ENCODE measurements at places on chromosomes 6 and 20.

GRCh38 chr20:12354725-12355124 is 437.0 kb downstream of the BTBD3 start:
- DNase-seq: no peak

DNA sequence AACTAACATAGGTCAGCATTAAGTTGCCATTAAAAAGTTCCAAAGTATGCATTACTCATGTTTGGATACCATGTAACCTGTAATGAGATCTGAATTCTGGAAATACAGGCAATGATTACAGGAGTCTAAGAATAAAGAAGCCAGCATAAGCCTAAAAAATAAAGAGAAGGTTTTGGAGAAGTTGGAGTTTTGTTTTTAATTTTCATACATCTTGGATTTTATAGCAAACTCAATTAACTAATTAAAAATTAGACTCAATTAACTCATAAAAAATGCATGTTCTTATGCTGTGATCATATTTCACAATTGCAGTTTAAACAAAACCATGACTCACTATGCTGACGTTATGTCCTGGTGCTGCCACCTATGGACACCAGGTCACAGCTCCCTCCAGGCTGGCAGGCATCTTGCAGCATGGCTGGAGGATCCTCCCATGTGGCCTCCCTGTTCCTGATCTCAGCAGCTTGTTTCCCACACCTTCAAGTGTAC is 648.8 kb upstream of the AGPAT4 start:
- DNase-seq: peak; percentile 52

DNA sequence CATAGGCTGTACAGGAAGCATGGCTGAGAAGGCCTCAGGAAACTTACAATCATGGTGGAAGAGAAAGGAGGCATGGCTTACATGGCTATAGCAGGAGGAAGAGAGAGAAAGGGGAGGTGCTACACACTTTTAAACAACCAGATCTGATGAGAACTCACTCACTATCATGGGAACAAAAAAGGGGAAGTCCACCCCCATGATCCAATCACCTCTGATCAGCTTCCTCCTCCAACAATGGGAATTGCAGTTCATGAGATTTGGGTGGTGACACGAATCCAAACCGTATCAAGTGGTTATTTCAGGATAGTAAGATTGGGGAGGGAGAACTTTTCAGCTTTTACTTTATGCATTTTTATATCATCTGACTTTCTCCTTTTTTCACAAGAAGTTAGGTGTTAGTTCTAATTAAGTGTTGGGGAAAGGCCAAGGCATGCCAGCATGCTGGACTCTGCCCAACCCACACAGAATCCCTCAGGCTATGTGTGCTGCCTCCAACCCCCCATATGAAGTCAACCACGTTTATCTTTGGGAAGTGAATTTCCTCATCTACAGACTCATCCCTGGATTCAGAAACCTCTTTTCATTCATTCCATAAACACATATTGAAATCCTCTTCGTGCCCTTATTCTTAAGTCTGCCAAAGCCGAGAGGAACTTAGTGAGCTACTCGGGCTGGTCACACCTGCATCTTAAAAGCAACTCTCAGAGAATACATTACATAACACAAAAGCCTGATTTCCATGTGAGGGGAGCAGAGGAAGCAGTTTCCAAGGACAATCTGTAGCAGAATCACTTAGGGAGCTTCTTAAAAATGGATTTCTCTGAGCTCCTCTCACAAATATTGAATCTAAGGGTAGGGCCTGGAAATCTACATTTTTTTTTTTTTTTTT is 16.7 kb upstream of the CLIC5 start:
- DNase-seq: no peak

- no peak for DNase-seq
Measured at GRCh38 chr6:127058936-127059335, 59.5 kb upstream of the RSPO3 start.

DNA sequence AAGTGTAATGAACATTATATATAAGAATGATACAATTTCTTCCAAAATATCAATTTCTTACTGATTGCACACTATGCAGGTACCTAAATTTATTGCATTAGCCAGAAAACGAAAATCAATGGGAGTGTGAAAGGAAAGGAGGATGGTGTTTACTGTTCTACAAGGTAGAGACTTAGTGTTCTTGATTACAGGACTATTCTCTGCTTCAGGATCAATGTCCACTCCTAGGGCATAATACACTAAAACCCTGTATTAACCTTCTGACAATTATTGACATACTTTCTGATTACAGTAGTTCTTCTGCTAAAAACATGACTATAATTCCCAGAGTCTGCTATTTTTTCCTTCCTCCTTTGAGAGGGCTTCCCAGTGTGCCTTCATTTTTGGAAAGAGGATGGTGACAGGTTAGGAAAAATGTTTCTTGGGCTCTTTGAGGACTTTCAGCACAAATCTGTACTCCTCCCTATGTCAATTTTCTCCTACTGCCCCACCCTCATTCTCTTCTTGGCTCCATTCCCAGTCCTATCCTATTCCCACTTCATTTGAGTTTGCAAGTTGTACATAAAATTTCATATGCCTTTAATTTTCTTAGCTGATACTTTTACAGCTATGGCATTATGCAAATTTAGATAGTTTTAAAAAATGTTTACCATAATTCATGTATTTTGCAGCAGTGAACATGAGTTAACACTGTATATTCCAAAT is 278.9 kb downstream of the CENPW start:
- DNase-seq: no peak

Data from neural progenitor cell (in vitro differentiated cells).